Hematopoietic multipotent progenitor cell treated with erythropoietin and hydrocortisone succinate and interleukin-3 and kit ligand, for 8 days (in vitro differentiated cells): ENCODE measurements at places on chromosomes 11 and 22.
A peak's percentile ranks its signal among the peaks of the same experiment; 100 is the strongest.

DNA sequence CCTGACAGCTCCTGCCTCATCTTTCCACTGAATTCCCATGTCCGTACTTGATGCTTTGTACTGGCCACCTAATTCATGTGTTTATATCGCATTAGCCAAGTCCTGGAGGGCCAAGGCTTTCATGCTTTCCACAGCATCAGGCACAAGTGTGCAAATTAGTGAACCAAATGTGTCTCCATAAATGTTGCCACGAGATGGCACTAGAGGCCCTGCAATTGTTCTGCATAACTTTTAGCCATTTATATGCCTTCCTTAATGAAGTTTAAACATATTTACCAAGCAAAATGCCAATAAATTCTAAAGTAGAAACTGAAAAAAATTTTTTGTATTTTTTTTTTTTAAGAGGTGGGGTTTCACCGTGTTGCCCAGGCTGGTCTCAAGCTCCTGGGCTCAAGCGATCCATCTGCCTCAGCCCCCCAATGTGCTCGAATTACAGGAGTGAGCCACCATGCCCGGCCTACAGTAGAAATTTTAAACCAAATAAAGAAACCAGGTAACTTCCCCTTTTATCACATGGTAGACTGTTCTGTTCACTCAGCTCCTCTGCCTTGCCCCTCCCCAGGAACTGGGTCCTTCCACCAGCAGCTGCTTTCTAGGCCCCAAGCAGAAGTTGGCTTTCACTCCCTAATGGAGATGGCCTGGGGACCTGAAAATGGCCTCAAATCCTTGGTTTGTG is 20.8 kb upstream of the IL18BP start:
- DNase-seq: peak; percentile 80

- DNase-seq: no peak
These were observed 31.4 kb downstream of the OPCML start for GRCh38 chr11:133500936-133501335.

- DNase-seq: no peak
These were observed 38.5 kb upstream of the NAV2 start for GRCh38 chr11:19673924-19674729.

DNA sequence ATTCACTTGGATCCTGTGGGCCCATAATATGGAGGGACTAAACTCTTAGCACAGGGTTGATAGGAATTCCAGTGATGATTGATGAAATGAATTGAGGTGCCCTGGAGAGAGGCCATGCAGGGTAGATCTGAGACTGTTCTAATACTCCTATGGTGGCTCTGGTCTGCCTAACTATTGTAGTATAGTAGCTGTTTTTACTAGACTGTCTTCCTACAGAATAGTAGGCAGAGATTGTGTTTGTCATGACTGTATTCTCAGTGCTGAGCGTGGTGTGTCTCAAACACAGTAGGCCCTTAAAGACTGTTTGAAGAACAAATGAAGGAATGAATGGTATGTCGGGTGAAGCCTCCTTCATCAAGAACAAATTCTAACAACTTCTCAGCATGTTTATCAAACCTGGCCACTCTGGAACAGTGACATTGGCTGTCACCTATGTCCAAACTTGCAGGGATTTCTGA is 107.0 kb upstream of the SESN3 start:
- DNase-seq: no peak

DNA sequence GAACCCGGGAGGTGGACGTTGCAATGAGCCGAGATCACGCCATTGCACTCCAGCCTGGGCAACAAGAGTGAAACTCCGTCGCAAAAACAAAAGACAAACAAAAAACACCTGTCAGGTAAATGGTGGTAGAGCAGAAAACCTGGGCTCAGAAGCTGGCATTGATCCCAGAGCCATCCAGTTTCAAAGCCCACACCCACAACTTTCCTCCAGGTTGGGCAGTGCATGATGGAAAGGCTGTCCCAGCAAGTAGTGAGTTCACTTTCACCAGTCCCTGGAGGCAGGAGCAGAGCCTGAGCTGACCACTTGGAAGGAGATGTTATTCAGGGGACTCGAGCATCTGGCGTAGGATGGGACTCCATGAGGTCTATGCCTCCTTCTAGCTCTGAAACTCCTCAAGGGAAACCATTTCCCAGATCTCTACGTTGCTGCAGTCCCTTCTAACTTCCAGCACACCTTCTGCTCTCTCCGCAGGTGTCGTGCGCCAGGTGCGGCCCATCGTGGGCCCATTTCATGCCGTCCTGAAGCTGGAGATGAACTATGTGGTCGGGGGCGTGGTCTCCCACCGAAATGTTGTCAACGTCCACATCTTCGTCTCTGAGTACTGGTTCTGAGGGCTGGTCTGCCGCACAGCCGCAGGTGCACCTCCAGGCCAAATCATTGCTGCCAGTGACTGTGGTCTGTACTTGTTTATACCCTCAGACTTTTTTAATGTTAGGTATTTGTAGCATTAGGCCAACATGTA is 71.6 kb upstream of the ATXN10 start:
- DNase-seq: no peak
